ENCODE measurements at places on chromosomes 6 and 20. TPM values are rescaled to one million over a fixed set of nuclear protein-coding genes. Genes with fewer than 3 reads are reported as not detected.

The CNBD2 gene
- total RNA-seq: 3.1 TPM

- H3K4me1 ChIP-seq: peaks cover 13% of the 10 kb centered on the region
- no peak overlapping the region for H3K27ac ChIP-seq
- H3K4me3 ChIP-seq: no peak overlapping the region
- H3K27me3 ChIP-seq: peaks cover 6% of the 10 kb centered on the region
- H3K36me3 ChIP-seq: peaks cover 7% of the 10 kb centered on the region
- DNase-seq: no peak
Observed at GRCh38 chr6:157644043-157644810, 178.8 kb upstream of the SNX9 start.

- H3K4me3 ChIP-seq: peak overlapping the region; percentile 30
- DNase-seq: no peak
- peak overlapping the region; percentile 62 for H3K27ac ChIP-seq
- peaks cover 22% of the 10 kb centered on the region for H3K27me3 ChIP-seq
- peaks cover 15% of the 10 kb centered on the region for H3K4me1 ChIP-seq
Observed at GRCh38 chr20:10216146-10216791, 2.4 kb upstream of the SNAP25 start.

GRCh38 chr6:5481750-5482149 is 220.4 kb downstream of the FARS2 start:
- no peak overlapping the region for H3K4me3 ChIP-seq
- H3K27ac ChIP-seq: no peak overlapping the region
- no peak for DNase-seq
- peaks cover 2% of the 10 kb centered on the region for H3K4me1 ChIP-seq

DNA sequence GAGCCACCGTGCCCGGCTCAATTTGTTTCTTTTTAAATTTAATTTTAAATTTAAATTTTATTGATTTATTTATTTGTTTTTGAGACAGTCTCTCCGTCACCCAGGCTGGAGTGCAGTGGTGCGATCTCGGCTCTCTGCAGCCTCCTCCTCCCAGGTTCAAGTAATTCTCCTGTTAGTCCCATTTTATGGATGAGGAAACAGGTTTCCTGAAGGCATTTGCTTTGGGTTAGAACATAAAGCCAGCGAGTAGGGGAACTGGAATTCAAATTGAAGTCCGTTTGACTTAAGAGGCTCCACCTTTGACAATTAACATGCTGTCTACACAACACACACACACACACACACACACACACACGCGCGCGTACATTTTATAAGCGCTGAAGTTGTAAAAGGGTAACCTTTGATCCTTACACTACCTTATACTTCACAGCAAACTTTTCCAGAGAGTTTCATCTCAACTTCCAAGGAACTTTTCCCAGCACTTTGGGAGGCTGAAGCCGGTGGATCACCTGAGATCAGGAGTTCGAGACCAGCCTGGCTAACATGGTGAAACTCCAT is 232.0 kb downstream of the BCAS1 start:
- H3K27me3 ChIP-seq: no peaks in the 10 kb centered on the region

The SLC2A10 gene
- total RNA-seq: not detected

DNA sequence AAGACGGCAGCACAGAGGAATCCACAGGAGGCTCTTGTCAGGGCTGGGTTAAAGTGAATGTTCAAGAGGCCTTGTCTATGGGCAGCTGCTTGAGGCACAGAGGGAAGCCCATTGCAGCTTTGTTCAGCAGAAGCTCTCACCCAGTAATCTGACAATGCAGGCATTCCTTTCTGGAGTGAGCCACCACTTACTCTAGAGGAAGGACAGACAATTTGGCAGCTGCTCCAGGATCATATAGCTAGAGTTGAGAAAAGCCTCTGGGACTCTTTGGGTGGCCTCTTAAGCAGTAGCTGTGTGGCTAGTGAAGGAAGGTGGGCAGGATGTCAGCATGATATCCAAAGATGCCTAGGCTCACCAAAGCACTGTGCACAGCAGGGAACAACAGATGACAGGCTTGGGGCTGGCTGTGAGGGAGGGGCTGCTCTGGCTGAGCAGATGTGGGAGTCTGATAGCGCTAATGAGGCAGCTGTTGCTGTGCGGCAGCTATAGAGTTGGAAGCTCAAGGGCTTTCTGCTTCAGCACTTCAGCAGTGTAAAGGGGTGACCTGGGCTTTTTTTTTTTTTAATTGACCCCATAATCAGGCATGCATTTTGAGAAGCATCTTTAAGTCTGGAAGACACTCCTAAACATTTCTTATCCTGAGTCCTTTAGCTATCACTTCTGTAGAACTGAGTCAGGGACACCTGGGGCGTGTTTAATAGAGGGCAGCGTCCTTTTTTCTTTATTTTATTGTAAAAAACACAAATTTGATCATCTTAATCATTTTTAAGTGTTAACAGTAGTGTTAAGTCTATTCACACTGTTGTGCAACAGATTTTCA is 27.2 kb downstream of the CMTR1 start:
- no peak for DNase-seq
- no peak overlapping the region for H3K4me3 ChIP-seq
- peaks cover 69% of the 10 kb centered on the region for H3K36me3 ChIP-seq
- H3K27me3 ChIP-seq: no peaks in the 10 kb centered on the region
- H3K4me1 ChIP-seq: no peaks in the 10 kb centered on the region

The CD83 gene
- 84.8 TPM for total RNA-seq
